ENCODE measurements at places on chromosomes 3 and 15.
A peak's percentile ranks its signal among the peaks of the same experiment; 100 is the strongest.

GRCh38 chr3:123150449-123151215 is 51.1 kb upstream of the SEC22A start:
- DNase-seq, result no peak

DNA sequence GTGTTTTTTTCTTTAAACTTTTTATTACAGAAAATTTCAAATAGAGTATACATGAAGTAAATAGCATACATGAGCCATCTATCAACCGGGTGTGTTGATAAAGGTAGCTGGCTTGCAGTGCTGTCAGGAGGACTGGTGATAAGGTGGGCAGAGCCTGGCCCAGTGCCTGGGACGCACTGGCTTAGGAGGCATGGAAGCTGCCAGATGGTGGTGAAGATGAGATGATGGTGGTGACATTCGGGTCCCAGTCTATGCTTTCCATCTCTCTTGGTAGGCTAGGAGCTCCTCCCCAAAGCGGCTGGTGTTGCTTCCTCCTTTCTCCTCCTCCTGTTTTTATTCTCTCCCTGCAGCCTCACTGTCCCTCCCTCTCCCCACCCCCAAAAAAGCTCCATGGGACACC is 101.7 kb downstream of the ADCY5 start:
- peak; percentile 90 for DNase-seq

DNA sequence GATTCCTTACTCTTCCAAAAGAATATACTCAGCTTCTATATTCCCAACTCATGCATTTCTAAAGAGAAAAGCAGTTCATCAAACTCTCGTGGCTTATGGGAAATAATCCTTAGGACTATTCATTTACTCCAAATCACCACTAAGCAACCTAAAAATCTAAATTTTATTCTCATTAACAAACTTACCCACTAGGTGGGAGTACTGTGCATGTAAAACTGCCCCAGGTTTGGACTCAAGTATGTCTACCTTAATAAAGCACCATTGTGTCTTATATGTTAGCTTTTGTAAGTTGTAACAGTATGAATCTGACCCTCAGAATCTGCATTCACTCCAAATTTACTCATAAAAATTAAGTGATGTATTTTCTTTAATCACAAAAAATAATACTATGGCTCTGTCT is 25.3 kb downstream of the RAD18 start:
- peak; percentile 57 for DNase-seq

GRCh38 chr3:23262766-23263165 is 59.6 kb downstream of the UBE2E2 start:
- no peak for DNase-seq

GRCh38 chr3:182892226-182892625 is 88.1 kb downstream of the DCUN1D1 start:
- no peak for DNase-seq

DNA sequence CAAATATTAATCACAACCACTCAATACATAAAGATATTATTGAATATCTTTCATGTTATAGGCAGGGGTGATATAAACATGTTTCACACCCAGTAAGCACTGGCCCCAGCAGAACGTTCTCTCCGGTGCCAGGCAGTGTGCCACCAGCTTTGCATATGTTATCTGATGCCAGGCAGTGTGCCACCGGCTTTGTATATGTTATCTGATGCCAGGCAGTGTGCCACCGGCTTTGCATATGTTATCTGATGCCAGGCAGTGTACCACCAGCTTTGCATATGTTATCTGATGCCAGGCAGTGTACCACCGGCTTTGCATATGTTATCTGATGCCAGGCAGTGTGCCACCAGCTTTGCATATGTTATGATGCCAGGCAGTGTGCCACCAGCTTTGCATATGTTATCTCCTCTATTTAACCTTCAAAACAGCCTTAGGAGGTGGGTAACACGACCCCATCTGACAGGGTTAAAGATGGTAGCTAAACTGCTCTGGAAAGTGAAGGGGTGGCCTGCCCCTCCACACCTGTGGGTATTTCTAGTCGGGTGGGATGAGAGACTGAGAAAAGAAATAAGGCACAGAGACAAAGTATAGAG is 6.9 kb downstream of the MUC20 start:
- peak; percentile 21 for DNase-seq

GRCh38 chr3:15331606-15332404 is 581 bp downstream of the SH3BP5 start:
- no peak for DNase-seq

DNA sequence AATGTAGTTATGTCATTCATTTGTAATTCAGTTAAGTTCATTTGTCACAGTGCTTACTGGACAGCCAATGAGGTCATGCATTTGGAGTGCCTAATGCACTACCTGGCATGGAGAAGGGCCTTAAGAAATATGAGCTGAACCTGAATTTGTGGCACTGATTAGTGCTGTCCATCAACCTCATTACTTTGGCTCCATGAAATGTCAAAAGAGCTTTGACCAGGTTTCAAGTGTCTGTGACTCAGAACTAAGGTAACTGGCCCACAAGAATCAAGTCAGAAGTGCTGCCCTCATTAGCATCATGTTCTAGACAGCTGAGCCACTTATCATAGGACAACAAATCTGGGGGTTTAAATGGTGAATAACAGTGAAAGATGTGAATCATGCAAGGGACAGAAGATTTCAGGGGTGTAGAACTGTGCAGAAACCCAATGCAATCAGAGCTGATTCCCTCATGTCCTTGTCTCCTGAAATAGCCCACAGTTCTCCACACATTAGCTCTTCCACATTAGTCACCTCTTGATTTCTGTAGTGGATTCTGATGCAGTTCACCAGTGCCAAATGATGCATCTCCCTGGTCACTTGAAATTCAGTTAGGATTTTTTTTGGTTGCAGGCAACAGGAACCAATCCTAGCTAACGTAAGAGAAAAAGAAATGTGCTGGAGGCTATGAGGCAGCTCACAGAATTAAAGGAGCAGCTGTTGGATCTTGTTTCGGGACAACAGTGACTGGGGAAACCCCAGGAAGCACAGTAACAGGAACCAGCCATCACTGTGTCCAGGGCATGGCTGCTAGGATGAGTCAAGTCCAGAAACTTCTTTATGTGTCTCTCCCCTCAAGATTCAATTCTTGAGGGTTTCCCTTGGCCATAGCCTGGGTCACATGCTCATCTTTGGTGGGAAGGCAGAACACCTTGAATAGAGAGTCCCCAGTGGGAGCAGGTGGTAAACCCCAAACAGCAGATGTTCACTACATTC is 38.7 kb downstream of the CHST2 start:
- no peak for DNase-seq

- no peak for DNase-seq
Observed at GRCh38 chr3:122301063-122301462, 24.0 kb upstream of the CSTA start.

DNA sequence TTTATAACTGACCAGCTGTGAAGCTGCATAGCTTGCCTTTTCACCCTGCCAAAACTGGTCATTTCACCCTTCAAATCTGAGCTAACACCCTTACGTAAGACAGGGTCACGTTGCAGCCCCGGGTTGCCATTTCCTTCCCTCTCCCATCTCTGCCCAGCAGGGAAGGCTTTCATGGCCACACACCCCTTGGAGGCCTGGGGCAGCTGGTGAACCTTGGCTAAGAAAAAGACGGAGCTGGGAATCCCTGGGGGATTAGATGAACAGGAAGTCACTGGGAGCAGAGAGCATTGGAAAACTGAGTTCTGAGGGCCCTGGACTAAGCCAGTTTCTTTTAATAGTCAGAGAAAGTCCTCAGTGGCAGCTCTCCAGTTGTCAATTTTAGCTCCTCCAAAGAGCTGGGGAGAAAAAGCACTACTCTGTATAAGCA is 67.8 kb downstream of the TTC23 start:
- DNase-seq, result no peak

DNA sequence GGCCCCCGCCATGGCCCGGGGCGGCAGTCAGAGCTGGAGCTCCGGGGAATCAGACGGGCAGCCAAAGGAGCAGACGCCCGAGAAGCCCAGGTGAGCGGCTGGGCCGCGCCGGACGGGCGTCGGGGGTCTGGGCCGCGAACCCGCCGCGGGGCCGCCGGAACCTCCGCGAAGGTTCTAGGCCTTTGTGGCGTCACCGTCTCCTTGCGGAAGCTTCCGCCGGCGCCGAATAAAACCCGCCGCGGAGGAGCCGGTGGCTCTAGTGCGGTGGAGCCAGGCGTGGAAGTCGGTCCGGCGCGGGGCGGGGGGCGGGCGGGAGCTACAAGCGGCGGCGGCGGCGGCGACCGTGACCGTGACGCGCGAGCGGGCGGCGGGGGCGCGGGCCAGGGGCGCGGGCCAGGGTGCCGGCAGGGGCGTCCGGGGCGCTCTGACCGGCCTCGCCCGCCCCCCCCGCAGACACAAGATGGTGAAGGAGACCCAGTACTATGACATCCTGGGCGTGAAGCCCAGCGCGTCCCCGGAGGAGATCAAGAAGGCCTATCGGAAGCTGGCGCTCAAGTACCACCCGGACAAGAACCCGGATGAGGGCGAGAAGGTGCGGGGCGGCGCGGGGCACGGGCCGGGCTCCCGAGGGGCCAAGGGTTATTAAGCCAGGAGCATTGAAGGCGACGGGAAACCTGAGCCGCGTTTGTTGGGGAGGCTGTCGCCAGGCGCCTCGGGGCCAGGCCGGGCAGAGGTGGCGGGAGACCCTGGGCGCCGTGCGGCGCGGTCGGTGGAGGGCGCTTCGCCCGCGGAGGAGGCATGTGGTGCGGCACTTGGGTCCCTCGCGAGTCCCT is at the start of gene DNAJA4:
Gene DNAJA4, plus strand, starts transcription at position 259 of the 833 bp plus-strand sequence. Its CDS starts 202 bp downstream, at position 461.
- DNase-seq, result no peak

- no peak for DNase-seq
Observed at GRCh38 chr15:77738441-77739302, 106.0 kb upstream of the LINGO1 start.

GRCh38 chr3:39185326-39185958 is 7.0 kb downstream of the XIRP1 start:
- DNase-seq, result no peak

DNA sequence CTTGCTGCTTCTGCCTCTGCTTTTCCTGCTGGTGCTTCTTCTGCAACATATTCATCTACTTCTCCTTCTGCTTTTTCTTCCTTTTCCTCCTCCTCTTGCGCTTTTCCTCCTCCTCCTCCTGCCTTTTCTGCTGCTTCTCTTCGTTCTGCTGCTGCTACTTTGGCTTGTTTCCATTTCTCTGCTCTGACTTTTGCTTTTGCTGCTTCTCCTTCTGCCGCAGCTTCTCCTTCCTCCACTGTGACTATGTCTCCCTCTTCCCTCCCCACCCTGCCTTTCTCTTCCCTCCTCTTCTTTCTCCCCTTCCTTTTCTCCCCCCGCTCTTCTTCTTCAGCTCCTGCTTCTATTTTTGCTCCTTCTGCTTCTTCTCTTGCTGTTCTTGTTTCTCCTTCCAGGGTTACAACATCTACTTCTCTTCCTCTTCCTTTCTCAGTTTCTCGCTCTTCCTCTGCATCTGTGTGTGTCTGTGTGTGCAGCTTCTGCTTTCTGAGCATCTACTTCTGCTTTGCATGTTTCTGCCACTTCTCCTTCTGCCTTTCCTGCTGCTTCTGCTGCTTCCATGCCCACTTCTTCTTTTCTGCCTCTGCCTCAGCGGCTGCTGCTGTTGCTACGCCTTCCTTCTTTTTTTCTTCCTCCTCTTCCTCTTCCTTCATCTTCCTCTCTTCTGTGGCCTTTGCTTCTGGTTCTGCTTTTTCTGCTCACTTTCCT is 51.4 kb downstream of the FAM43A start:
- DNase-seq, result peak; percentile 33

DNA sequence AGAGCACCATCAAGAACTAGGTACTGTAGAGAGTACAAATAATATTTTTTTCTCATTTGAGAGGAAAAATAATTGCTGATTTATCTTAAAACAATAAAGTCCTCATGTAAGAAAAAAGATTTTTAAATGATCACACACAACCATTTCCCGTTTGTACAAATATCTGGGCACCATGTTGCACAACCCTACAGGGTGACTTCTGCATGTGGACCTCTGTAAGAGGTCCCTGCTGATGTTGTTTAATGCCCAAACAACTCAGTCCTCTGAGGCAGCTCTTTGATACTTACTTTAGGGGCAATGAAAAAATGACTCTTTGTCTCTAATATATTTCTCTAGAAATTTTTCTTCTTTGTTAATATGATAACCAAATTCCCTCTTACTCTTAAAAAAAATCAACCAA is 168.1 kb upstream of the SATB1 start:
- DNase-seq, result no peak

GRCh38 chr3:101017017-101017416 is 23.8 kb upstream of the ABI3BP start:
- no peak for DNase-seq

DNA sequence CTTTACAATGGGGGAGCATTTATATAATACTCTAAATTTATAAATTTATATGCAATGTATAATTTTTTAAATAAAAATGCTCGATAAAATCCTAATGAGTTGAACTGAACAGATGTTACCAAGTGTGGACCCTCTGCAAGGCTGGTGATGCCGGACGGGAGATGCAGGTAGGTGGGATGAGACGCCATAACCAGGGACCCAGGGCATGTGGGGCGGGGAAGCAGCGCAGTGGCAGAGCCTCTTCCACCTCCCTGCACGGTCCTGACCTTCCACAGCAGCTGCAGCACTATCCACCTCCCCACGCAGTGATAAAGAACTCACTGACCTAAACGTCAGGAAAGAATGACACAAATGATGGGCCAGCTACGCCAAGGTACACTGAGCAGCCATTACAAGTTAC is 12.8 kb downstream of the PCSK6 start:
- no peak for DNase-seq

GRCh38 chr3:49997862-49998261 is 57.9 kb downstream of the RBM6 start:
- DNase-seq, result no peak

GRCh38 chr3:44186712-44187111 is 55.0 kb upstream of the TOPAZ1 start:
- no peak for DNase-seq

DNA sequence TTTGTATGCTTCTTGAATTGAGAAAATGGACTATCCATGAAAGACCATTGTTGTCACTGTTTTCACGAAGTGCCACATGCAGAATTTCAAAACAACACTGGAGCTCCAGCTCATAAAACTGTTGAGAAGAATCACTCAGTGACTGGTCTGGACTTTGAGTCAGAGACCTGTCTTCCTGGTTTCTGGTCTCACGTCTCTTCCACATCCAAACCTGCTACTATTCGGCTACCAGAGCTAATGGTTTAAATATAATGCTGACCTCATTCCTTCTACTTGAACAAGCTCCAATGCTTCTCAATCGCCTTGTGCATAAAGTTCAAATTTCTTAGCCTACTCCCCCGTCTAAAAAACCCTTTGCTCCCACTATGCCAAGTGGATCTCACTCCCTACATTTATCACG is 227.9 kb upstream of the NR2F2 start:
- no peak for DNase-seq

DNA sequence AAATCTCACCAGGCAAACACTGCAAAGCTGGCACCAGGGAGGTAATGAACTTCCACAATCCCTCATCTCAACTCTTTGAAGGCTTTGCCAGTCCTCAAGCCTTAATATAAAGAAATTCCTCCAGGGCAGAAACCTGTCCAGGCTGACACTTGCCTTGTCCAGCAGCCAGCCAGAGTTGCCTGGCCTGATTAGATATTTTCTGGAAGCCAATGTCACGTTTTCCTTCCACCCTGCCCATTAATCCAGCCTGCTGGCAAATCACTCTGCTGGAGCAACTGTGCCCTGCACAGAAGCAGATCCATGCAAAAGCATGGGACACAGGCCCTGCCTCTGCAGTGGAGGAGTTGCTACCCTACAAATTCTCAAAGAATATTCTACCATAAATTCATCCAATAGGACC is 56.5 kb downstream of the HEG1 start:
- DNase-seq, result no peak
